ENCODE measurements at places on chromosomes 7 and 10. TPM values are rescaled to one million over a fixed set of nuclear protein-coding genes. Genes with fewer than 3 reads are reported as not detected.

DNA sequence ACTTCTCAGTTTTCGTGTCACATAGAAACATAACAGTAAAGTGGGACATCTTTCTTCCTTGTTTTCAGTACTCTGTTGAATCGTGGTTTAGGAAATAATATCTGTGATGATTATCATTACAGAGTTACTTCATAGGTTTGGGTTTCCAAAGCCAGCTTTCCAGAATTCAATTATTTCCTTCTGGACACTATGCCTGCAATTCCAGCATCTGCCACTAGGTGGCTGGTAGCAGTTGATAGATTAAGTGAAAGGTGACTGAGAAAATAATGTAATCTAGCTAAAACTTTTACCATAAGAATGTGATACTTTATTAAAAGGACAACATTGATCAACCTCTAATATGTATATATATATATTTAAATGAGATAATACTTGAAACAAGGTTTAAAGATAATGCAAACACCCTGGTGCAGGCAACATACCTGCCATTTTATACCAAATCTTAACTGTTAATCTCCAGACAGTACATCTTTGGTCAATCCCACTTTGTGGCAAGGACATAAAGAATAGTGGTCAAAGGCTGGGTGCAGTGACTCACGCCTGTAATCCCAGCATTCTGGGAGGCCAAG lies 102.6 kb downstream of the SH3PXD2A start:
- peaks cover 3% of the 10 kb centered on the region for H3K27me3 ChIP-seq
- H3K27ac ChIP-seq, result no peak overlapping the region
- H3K36me3 ChIP-seq, result no peaks in the 10 kb centered on the region
- DNase-seq, result no peak
- peaks cover 4% of the 10 kb centered on the region for H3K4me1 ChIP-seq

DNA sequence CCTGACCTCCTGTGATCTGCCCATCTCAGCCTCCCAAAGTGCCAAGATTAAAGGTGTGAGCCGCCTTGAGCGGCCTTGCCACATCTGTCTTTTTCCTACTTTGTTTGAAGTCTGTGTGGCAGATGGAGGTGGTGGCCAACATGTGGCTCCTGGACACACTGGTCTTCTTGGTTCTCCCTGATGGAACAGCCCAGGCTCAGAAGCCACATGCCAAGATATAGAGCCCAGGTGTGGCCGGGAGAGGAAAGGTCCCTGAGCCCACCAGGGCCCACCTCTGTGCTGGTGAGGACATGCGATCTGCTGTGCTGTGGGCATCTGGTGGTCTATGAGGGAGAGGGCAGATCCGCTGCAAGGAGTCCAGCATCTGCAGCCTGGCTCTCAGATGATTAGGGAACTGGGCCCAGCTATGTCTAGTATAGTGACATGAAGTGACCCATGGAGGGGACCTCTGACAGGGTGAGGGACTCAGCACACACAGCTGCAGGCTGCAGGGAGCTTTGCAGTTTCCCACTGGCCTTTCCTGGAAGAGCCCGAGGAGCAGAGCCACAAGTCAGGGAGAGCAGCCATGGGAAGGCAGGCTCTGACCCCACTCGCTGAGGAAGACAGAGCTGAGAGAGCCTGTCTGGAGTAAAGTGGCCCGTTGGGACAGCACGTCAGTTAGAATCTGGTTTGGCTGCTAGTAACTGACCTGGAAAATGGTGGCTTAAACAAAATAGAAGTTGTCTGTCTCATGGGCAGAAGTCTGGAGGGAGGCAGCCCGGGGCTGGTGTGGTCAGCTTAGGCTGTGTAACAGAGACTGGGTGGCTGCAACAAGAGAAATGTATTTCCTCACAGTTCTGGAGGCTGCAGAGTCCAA lies 25.9 kb downstream of the ADCY1 start:
- H3K27ac ChIP-seq, result no peak overlapping the region
- H3K36me3 ChIP-seq, result no peaks in the 10 kb centered on the region
- peaks cover 2% of the 10 kb centered on the region for H3K27me3 ChIP-seq
- H3K4me3 ChIP-seq, result no peak overlapping the region

- no peak overlapping the region for H3K4me3 ChIP-seq
- no peaks in the 10 kb centered on the region for H3K36me3 ChIP-seq
- H3K4me1 ChIP-seq, result peaks cover 15% of the 10 kb centered on the region
- peaks cover 8% of the 10 kb centered on the region for H3K27me3 ChIP-seq
- H3K27ac ChIP-seq, result no peak overlapping the region
- DNase-seq, result no peak
These were observed 27.0 kb downstream of the OGDHL start for GRCh38 chr10:49735161-49735560.

- H3K4me1 ChIP-seq, result peaks cover 2% of the 10 kb centered on the region
- H3K27me3 ChIP-seq, result peaks cover 3% of the 10 kb centered on the region
- peaks cover 5% of the 10 kb centered on the region for H3K36me3 ChIP-seq
- H3K27ac ChIP-seq, result no peak overlapping the region
- H3K4me3 ChIP-seq, result no peak overlapping the region
These were observed 34.5 kb upstream of the AQP1 start for GRCh38 chr7:30877015-30877769.

GRCh38 chr7:48052748-48053147 lies 17.4 kb downstream of the C7orf57 start:
- H3K4me1 ChIP-seq, result peaks cover 7% of the 10 kb centered on the region
- DNase-seq, result no peak
- no peak overlapping the region for H3K4me3 ChIP-seq

Gene OR13A1
- total RNA-seq, result 0.44 TPM

Gene ITIH5
- 0.29 TPM for total RNA-seq

Gene FAM13C
- total RNA-seq, result 17.8 TPM
